ENCODE measurements at places on chromosomes 12 and 14. TPM values are rescaled to one million over a fixed set of nuclear protein-coding genes. Genes with fewer than 3 reads are reported as not detected.

DNA sequence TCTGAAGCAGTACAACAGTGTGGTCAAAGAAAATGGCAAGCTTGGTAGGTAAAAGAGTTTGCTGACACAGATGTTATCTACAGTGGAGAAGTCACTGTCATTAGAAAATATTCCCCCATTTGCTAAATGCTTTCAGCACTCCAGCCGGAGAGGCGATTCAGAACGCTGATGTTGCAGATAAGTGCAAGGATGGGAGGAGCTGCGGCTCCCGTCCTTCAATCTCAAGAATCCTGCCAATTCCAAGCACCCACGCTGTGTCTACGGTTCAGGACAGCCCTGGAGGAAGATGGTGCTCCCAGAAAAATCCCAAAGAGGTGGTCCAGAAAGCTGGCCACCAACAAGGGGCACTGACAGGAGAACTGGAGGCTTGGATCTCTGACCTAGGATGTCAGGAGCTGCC, 79.1 kb downstream of the ZFP36L1 start:
- H3K27ac ChIP-seq, result no peak overlapping the region
- H3K36me3 ChIP-seq, result no peaks in the 10 kb centered on the region
- no peak overlapping the region for H3K4me3 ChIP-seq
- H3K27me3 ChIP-seq, result no peaks in the 10 kb centered on the region
- H3K4me1 ChIP-seq, result no peaks in the 10 kb centered on the region
- DNase-seq, result no peak

GRCh38 chr14:105168496-105168978, at the start of gene JAG2:
TSS of gene JAG2 (minus strand) at chr14:105168776. CDS start at chr14:105168420, 356 bp downstream.
- H3K4me3 ChIP-seq, result peak within 1 kb of the TSS; percentile 55
- H3K27ac ChIP-seq, result no peak within 1 kb of the TSS
- DNase-seq, result peak; percentile 79
- H3K4me1 ChIP-seq, result no peaks in the 10 kb centered on the region

TMEM233 gene
- total RNA-seq, result not detected

DNA sequence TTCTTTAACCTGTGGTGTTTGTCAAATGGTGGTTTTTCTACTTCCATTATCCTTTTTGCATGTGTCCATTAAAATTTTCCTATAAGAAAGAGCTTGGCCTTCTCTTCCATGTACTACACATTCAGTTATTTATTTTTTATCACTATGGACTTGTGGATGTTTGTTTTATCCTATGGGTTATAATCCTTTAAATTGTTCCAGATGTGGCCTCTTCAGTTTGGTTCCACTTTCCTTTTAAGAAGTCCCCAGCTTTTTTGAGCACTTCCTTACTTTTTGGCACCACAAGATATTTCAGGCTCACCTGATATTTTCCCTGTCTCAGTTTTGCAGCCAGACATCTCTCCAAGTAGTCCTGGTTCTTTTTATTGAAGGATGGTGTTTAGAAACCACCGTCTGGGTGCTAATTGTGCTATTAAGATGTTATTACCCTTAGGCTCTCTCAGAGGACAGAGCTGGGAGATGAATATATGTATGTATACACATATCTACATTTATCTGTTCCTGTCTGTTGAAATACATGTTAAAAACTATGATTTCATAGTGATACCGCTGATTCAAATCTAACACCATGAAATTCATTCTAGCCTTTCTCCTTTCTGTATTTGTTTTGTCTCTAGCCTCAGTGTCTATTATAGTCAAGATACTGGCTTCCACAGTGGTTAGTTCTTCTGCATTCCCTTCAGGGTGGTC, 408.5 kb upstream of the RGS6 start:
- H3K27me3 ChIP-seq, result no peaks in the 10 kb centered on the region
- no peak for DNase-seq
- H3K27ac ChIP-seq, result no peak overlapping the region
- H3K4me1 ChIP-seq, result no peaks in the 10 kb centered on the region

GRCh38 chr12:238116-238515, 24.2 kb upstream of the SLC6A12 start:
- H3K4me3 ChIP-seq, result no peak overlapping the region
- no peaks in the 10 kb centered on the region for H3K36me3 ChIP-seq
- no peaks in the 10 kb centered on the region for H3K4me1 ChIP-seq
- DNase-seq, result no peak

AQP2 gene
- not detected for total RNA-seq

CLEC9A gene
- total RNA-seq, result not detected

DNA sequence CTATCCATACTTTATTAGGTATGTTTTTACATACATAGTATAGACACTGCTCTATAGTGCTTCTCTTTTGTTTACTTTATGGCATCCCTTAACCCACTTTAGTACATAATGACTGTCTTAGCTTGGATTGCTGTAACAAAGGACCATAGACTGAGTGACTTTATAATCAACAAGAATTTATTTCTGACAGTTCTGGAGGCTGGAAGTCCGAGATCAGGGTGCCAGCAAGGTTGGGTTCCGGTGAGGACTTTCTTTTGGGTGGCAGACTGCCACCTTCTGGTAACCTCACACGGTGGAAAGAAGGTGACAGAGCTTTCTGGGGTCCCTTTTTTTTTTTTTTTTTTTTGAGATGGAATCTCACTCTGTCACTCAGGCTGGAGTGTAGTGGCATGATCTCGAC, 48.6 kb upstream of the PPM1H start:
- no peaks in the 10 kb centered on the region for H3K4me1 ChIP-seq
- H3K4me3 ChIP-seq, result no peak overlapping the region
- H3K27ac ChIP-seq, result no peak overlapping the region
- DNase-seq, result peak; percentile 7

PLEKHA5 gene
- 86.7 TPM for total RNA-seq

- H3K4me1 ChIP-seq, result no peaks in the 10 kb centered on the region
- H3K4me3 ChIP-seq, result no peak overlapping the region
- no peak for DNase-seq
- no peak overlapping the region for H3K27ac ChIP-seq
- H3K27me3 ChIP-seq, result no peaks in the 10 kb centered on the region
- H3K36me3 ChIP-seq, result peaks cover 12% of the 10 kb centered on the region
These were observed 21.6 kb upstream of the CDK2AP1 start for GRCh38 chr12:123293178-123293760.

- H3K36me3 ChIP-seq, result no peaks in the 10 kb centered on the region
- peak within 1 kb of the TSS; percentile 56 for H3K27ac ChIP-seq
These were observed at the start of gene MAP1LC3B2 for GRCh38 chr12:116559162-116559935. TSS of gene MAP1LC3B2 (plus strand) at chr12:116559381. CDS start at chr12:116575943, 16,562 bp downstream.

DNA sequence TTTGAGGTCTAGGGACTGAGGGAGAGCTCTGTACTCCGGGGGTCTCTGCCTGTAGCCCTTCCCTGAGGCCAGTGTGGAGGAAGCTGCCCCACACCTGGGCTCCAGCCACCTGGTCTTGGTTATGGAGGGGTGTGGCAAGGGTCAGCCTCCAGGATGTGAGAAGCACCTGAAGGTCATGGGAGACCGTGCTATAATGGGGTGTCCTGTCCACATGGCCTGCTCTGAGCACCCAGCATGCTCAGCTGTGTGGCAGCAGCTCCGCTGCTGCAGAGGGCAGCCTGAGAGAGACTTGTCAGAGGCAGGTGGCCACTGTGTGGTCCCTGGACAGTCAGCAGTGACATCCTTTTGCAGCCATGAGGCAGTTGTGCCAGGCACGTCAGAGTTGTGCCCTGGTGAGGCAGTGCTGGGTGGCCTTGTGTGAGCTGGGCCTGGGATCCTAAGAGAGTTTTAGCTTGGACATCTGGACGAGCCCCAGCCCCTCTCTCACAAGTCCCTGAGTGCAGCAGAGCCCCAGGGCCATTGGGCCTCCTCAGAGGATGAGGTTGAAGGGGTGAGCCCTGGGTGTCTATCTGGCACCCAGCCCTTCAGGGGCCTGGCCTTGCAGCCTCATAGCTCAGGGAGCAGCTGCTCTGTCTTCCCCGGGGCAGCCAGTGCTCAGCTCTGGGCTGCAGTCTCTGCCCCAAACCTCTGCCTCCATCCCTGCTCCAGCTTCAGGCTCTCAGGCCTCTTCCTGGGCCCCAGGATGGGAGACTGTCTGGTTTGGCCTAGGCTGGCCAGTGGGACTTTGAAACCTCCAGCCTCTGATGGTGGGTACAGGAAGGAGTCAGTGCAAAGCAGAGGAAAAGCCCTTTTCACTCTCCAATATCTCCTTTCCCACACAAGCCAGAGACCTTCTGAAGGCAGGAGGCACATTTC, 7.4 kb upstream of the ATG101 start:
- no peaks in the 10 kb centered on the region for H3K36me3 ChIP-seq
- DNase-seq, result no peak
- H3K4me3 ChIP-seq, result no peak overlapping the region
- no peak overlapping the region for H3K27ac ChIP-seq
- peaks cover 18% of the 10 kb centered on the region for H3K27me3 ChIP-seq

DNA sequence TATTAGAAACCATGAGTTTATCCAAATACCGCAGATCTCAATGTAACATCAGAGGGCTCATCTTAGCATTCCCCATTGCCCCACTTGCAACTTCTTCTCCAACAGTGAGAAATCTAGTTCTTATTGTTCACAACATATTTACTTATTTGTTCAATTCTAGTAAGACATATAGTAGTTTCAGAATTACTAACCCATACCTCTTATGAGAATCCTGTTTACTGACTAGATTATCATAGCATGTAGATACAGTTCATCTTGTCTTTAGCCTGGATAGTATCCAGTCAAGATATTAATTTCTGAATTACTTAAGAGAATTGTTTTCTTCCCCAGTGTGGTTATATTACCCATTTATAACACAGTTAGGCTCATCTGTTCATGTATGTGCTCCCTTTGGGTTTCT, 80.6 kb downstream of the NIN start:
- H3K27ac ChIP-seq, result no peak overlapping the region
- H3K36me3 ChIP-seq, result peaks cover 16% of the 10 kb centered on the region
- H3K4me1 ChIP-seq, result no peaks in the 10 kb centered on the region

DNA sequence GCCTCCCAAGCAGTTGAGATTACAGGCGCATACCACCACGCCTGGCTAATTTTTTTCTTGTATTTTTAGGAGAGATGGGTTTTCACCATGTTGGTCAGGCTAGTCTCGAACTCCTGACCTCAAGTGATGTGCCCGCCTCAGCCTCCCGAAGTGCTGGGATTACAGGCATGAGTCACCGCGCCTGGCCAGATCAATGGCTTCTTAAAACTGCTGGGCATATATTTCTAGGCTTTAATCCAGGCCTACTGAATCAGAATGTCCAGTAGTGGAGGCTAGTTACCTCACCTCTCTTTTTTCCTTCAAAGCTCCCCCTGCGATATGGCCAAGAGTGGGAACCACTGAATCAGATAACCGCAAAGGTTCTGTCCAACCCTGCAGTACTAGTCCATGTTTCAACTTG, 17.1 kb downstream of the POU6F1 start:
- no peaks in the 10 kb centered on the region for H3K36me3 ChIP-seq
- H3K27me3 ChIP-seq, result no peaks in the 10 kb centered on the region
- H3K27ac ChIP-seq, result no peak overlapping the region

GRCh38 chr12:19988459-19988873, 379.9 kb upstream of the PDE3A start:
- H3K27me3 ChIP-seq, result no peaks in the 10 kb centered on the region
- no peaks in the 10 kb centered on the region for H3K4me1 ChIP-seq
- H3K4me3 ChIP-seq, result no peak overlapping the region
- no peaks in the 10 kb centered on the region for H3K36me3 ChIP-seq

DNA sequence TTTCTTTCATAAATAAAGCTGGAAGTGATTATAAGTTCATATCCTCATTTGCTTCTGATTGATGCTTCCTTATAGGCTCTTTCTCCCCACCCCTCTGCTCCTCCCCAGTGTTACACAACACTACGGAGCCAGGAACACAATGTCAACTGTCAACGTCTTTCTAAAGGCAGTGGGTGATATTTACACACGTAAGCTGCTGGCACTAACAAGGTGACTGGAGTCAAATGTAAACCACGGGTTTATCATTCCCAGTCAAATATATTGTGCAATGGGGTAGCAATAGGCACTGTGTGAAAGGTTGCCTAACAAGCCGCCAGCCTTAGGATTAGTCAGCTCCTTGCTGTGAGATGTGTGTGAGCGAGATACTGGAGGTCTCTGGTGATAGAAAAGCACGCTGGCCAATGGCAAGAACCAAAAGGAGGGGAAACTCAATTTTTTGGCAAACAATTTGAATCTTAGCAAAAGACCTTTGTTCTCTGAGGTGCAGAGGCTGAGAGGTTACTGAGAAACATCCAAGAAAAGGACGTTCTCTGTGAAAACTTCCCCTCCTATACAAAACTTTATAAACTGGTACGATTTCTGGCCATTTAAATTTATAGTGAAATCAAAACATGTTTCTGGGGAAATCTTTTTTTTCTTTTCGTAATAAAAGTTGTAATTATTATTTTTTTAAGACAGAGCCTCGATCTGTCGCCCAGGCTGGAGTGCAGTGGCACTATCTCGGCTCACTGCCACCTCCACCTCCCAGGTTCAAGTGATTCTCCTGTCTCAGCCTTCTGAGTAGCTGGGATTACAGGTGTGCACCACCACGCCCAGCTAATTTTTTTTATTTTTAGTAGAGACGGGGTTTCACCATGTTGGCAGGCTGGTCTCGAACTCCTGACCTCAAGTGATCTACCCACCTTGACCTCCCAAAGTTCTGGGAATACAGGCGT, 22.3 kb upstream of the HECTD1 start:
- H3K36me3 ChIP-seq, result no peaks in the 10 kb centered on the region
- H3K4me3 ChIP-seq, result peak overlapping the region; percentile 1
- peaks cover 4% of the 10 kb centered on the region for H3K4me1 ChIP-seq

DNA sequence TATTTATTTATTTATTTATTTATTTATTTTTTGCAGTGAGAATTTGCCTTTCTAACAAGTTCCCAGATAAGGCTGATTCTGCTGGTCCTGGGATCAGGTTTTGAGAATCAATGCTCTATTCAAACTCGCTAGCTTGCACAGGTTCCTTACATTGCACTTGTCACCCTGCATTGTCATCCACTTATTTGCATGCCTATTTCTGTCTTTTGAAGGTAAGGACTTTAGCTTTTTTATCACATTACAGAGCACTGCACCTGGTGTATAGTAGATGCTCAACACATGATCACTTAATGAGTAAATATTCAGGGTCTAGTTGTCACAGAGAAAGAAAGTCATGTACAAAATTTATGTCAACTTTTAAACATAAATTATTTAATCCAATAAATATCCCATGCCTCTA, 219.7 kb upstream of the BTG1 start:
- DNase-seq, result no peak
- peaks cover 20% of the 10 kb centered on the region for H3K4me1 ChIP-seq
- no peaks in the 10 kb centered on the region for H3K36me3 ChIP-seq
- no peaks in the 10 kb centered on the region for H3K27me3 ChIP-seq

DNA sequence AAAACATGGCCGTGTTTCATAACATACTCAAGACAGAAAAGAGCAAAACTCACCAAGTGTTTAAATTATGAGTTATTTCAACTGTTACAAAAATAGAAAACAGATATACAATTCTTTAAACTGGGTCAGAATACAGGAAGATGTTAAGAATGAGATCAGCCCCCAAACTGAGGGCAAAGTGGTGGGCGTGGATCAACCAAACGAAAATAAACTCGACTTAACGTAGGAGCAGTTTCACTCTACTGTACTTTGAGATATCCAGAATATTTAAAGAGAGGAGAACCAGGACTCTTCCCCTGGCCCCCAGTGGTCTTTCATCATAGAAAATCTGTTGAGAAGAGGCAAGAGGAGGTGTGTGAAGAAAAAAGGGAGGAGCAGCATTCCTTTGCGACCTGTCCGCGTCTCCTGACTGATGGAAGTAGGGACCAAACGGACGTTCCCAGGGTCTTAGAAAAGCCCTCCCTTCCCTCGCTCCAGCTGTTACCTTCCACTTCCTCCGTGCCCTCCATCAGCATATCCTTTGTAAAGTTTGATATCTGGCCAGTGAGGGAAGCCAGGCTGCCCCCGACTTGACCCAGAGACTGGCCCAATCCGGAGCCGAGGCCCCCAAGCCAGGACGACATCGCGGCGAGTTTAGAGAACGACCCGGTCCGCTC, 668 bp downstream of the TRIP11 start:
- peak overlapping the region; percentile 93 for H3K27ac ChIP-seq
- H3K4me1 ChIP-seq, result peaks cover 12% of the 10 kb centered on the region
- H3K27me3 ChIP-seq, result no peaks in the 10 kb centered on the region
- H3K4me3 ChIP-seq, result peak overlapping the region; percentile 88
- DNase-seq, result peak; percentile 79
- no peaks in the 10 kb centered on the region for H3K36me3 ChIP-seq

APOF gene
- total RNA-seq, result not detected
